ENCODE measurements at places on chromosomes 5 and 9.

DNA sequence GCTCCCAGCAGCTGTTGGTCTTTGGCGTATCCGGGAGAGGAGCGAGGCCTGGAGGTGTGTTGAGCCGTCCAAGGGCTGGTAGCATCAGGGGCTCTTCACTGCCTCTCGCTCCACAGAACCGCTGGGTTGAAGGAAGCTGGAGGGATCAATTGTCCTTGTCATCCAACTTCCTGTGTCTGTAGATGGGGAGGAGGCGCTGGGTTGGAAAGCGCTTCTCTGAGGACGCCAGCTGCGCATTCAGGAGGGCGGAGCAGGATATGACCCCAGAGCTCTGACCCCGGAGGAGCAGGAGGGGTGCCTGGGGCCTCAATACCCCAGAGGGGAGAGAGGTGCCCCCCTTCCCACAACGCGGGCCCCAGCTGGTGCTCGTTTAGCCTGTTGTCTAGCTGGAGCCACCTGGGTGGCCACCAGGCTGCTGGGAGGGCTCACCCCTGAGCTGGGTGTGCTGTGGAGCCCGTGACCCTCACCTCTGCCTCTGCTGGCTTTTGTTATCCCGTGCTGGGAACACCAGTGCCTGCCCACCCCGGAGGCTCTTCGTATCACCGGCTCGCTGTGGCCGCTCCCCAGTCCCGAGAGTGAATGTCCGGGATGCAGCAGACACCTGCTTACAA lies 2.0 kb upstream of the DBH start:
- no peak for DNase-seq

GRCh38 chr5:172506251-172506650 lies 51.9 kb upstream of the SH3PXD2B start:
- no peak for DNase-seq

- peak; percentile 52 for DNase-seq
Observed at GRCh38 chr9:95874989-95875304, 544 bp upstream of the ERCC6L2 start.

- DNase-seq, result no peak
Observed at GRCh38 chr9:69325409-69326212, 596 bp downstream of the ENTREP1 start.

GRCh38 chr5:139110526-139111168 lies 87.5 kb downstream of the SIL1 start:
- DNase-seq, result no peak

GRCh38 chr5:101102506-101102905 lies 199.4 kb upstream of the ST8SIA4 start:
- peak; percentile 19 for DNase-seq

DNA sequence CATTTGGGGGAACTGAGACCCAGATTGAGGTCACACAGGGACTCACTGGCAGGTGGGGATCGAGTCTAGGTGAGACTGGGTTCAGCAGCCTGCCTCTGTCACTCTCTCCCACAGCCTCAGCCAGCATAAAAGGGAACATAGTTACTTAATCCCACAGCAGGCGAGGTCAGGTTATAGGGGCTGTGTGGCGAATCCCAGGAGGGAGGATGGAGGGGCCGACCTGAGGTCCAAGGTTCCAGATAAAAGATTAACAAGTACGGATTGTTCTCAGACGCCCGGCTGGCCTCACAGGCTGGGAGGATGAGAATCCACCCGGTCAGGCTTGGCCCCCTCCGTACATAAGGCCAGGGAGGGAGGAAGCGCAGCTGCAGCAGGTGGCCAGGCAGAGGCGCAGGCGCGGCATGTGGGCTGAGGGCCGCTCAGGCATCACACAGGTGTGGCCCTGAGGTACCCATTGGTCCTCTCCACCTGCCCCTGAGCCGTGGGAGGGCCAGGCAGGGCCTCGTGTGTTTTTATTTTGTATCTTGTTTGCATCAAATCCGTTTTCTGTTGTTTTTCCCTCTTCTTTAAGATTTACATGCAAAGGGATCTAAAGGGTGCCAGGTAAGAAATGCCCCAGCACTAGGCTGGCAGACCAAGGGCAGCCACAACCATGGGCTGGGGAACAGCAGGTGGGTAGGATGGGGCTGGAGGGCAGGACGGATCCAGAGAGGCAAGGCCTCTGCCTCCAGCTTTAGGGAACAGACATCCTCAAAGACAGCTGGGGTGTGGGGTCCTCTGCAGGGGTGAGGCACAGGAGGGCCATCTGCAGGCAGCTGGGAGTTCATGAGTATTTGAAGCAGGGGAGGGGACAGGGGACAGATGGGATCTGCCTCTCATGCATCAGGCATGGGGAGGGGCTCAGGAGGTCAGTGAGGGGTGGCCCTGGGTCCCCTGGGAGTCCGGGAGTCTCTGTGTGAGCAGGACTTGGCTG lies 3.6 kb downstream of the SUSD3 start:
- DNase-seq, result no peak

DNA sequence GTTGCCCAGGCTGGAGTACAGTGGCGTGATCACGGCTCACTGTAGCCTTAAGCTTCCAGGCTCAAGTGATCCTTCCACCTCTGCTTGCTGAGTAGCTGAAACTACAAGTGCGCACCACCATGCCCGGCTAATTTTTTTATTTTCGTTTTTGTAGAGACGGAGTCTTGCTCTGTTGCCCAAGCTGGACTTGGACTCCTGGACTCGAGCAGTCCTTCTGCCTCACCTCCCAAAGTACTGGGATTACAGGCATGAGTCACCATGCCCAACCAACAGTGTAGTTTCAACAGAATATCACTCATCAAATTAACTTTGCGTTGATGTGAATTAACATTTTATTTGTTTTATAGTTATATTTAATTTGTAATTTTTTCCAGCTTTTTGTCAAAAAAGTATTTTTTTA lies 45.3 kb downstream of the WDR70 start:
- no peak for DNase-seq

DNA sequence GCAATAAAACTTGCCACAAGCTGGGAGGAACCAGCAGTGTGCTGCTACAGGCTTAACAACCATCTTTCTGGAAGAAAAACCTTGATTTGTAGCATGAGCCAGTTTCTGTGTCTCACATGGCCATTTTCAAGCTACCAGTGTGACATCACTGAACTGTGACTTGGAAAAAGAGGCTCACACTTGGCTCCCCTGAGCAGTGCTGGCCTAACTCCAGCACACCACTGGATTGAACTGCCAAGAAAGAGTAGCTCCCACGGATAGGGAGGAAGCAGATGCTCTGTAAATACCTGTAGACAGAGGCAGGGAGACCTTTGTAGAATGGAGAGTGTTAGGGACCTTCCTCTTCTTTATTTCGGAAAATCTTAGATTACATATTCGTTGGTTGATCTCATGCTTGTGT lies 197.9 kb downstream of the SH3GL2 start:
- no peak for DNase-seq

GRCh38 chr5:148569948-148570347 lies 84.4 kb downstream of the HTR4 start:
- DNase-seq, result peak; percentile 16

DNA sequence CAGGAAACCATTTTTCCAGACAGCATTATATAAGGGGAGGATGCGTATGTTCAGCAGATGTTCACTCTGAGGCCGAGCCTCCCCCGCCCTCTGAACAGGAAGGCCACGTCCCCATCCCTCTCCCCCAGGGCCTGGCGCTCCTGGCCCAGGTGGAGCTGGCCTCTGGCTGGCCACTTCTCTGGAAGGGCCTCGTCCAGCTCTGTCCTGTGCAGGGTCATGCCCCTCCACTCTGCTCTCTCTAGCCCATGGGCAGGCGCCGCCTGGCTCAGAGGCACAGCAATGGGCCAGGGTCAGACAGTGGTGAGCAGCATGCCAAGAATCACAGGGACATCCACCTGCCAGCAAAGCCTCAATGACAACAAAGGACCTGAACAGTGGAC lies 34.2 kb downstream of the ADAMTS2 start:
- no peak for DNase-seq

DNA sequence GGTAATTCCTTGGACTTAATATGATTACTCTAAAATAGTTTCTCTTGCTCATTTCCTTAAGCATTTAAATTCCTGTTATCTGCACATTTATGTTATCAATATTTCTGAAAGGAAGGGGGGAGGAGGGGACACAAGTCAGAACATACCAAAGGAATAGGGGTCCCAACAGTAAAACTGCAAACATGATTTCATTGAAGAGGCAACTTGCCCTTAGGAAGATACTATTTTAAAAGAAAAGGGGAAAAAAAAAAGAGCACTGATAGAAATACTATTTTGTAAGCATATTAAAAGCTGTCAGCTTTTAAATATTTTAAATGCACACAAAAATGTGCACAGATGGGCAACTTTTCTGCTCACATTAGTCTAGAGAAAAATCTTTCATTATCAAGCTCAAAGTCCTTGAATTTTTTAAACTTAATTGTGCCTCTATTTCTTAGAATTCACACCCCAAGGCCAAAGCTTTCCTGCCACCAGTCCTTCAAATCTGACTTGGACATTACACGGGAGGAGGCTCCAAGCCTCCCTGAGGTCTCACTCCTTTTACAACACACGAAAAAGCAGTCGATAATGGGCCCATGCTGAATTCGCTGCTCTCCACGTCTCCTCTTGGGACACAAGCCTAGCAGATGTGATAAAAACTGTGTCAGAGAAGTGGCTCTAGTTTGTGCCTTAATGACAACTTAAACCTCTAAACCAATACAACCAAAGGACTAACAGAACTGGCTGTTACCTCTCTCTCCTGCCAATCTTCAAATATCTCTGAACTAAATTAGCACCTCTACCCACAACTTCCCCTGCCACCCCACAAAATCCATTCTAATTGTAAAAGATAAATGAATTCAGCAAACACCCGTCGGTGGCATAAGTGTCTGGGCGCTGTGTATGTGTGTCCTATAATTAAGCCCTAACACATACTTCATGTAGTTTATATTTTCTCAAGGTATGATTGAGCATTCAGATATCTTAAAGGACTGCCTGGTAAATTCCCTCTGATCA lies 154.3 kb downstream of the DENND1A start:
- DNase-seq, result no peak

DNA sequence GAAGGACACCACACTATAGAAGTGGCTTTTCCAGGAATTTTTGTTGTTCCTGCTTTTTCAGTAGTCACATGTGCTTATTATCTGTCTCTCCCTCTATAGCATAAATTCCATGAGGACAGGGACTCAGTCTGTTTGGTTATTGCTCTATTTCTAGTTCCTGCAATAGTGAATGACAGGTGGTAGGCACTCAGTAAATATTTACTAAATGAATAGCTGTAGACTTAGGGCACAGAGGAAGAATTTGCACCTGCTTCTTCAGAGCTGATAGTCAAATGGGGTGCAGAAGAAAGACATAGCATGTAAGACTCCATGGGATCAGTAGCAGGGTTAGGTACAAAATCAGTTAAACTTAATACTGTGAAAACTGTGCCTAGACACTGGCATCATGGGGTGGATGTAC lies 580.2 kb downstream of the CCDC171 start:
- DNase-seq, result no peak

- peak; percentile 41 for DNase-seq
Observed at GRCh38 chr5:115586525-115587146, 15.6 kb downstream of the TICAM2 start.

DNA sequence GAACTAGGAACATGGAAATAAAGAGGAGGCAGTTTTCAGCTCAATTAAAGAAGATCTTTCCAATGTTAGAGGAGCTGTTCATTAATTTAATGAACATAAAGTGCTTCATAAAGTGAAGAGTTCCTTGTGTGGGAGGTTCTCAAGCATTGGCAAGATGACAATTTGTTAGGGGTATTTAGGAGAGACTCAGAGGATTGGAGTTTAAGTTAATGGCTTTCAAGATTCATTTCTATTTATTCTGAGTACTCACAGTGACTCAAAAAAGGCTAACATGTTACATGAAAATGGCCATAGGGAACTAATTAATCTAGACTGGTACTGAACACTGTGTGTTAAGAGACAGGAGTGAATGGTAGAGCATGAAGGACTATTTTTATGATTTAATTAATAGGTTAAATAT lies 55.4 kb upstream of the CDH12 start:
- DNase-seq, result no peak

- DNase-seq, result no peak
Observed at GRCh38 chr5:5542654-5543053, 120.2 kb downstream of the ICE1 start.

- DNase-seq, result no peak
Observed at GRCh38 chr9:73093740-73094379, 57.8 kb upstream of the ANXA1 start.

DNA sequence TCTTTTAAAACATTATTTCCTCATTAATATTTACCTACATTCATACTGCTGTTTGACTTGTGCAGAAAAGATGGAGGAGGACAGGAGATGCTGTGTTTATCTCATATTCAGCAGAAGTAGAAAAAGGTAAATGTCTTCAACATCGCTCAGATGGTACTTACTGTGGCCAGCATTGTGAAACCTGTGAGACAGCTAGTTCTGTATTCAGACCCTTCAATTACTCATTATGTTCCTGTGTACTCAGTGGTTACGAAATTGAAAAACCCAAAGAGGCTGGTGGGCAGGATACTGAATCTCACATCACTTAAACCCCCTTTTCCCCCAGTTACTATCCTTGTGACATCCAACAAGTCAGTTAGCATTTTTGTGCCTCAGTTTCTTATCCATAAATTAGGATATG lies 216.0 kb downstream of the KDM4C start:
- DNase-seq, result no peak

GRCh38 chr5:115686051-115686737 lies 60.4 kb upstream of the TMED7 start:
- DNase-seq, result no peak

DNA sequence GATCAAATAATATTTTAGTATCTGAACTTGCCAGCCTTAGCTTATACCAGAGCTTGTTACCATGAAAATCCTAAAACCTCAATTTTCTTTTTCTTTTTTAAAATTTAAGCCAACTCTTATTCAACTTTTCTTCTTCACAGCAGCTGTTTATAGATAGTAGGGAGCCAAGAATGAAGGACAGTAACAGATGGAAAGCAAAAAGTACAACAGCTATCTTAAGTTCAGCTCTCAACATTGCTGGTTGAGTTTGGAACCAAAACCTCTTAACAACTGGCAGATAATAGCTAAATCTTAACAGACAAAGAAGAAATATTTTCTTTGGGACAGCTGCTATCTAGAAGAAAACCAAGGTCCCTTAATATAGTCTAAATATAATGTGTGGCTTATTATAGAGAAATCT lies 74.7 kb downstream of the PJA2 start:
- DNase-seq, result no peak

GRCh38 chr5:92633875-92634487 lies 947.0 kb downstream of the NR2F1-AS1 start:
- DNase-seq, result no peak

- DNase-seq, result no peak
Observed at GRCh38 chr9:133573791-133574515, 35.2 kb downstream of the FAM163B start.

DNA sequence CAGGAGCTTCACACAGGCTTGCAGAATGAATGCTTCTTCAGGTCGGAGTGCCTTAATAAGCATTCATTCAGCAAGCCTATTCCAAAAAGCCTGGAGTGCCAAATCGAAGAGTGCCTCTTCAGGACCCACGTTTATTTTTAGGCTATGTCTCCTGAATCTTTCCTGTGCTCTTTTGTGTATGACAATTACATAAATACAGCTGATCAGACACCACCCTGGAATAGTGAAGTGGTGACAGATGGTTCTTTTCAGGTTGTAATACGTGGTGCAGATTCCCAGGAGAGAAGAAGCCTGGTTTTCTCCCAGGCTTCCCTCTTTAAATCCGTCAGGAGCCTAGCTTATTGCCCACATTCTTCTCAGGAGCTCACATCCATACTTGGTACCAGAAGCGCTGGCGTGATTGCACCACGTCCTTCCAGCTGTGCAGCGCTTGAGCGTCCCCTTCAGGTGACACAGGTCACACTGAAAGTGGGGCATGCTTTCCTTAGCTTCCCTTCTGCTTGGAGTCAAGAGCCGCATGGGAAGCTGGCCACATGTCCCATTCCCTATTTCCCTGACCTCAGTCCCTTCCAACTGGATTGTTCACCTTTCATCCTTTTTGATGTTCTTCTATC lies 123.1 kb downstream of the ADCY2 start:
- DNase-seq, result no peak

GRCh38 chr5:119340597-119341218 lies 15.1 kb upstream of the TNFAIP8 start:
- no peak for DNase-seq
